ENCODE measurements at places on chromosomes 2 and 18.
A peak's percentile ranks its signal among the peaks of the same experiment; 100 is the strongest.

DNA sequence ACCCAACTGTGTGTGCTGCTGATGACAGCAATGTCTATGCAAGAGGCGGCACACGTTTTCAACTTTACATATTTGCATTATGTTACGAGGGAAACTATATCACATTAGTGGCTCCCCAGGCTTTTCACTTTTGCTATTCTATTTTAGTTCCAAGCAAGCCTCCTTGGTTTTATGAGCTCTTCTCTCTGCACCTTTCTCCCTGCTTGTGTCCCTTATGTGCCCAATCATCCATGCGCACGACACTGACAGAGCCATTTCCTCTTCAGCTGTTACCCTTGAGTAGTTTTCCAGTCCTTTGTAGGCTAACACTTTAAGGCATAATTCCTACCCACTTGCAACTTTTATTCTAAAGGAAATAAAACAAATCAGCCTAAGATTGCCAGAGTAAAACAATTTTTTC, 154.3 kb downstream of the TCF4 start:
- no peak for DNase-seq

DNA sequence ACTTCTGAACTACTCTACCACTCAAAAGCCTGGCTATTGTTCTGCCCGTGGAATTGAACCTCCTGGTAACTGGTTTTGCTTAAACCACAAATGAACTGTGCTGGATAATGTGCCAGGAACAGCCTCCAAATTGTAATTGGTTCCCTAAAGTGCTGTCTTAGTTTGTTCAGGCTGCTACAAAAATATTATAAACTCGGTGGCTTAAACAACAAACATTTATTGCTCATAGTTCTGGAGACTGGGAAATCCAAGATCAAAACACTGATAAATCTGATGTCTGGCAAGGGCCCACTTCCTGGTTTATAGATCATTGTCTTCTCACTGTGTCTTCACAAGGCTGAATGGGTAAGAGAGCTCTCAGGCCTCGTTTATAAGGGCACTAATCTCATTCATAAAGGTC, 149.2 kb upstream of the NCKAP5 start:
- peak; percentile 96 for DNase-seq

- DNase-seq: no peak
Observed at GRCh38 chr2:189913821-189914220, 129.6 kb downstream of the PMS1 start.

DNA sequence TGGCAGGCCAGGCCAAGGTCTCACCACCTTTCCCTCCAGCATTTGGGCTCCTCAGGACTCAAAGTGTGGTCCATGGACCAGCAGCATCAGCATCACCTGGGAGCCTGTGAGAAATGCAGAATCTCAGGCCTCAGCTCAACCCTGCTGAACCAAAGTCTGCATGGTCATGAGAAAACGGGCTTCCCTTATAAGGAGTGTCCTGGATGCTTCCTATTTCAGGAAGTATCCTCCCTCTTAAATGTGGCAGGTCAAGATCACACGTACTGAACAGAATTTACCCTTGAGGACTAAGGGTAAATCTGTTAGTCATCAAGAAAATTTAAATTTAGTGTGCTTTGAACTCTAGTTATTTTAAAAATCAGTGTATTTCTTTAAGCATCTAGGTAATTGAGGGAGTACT, 11.8 kb downstream of the CD8A start:
- no peak for DNase-seq

DNA sequence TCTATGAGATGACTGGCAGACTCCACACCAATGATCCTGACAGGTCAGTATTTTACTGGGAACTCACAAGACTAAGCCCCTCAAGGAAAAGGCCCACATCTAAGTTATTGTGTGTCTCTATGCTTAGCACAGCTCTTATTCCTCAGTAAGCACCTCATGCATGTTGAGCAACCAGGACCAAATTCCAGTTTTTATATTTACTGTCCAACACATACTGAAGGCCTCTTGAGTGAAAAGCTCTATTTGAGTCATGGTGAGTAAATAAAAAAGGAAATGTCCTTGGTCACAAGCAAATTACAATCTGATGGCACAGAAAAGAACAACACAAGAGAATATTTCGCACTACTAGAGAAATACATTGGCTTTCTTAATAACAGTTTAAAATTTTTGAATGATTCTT, 87.9 kb upstream of the ETAA1 start:
- DNase-seq: no peak

DNA sequence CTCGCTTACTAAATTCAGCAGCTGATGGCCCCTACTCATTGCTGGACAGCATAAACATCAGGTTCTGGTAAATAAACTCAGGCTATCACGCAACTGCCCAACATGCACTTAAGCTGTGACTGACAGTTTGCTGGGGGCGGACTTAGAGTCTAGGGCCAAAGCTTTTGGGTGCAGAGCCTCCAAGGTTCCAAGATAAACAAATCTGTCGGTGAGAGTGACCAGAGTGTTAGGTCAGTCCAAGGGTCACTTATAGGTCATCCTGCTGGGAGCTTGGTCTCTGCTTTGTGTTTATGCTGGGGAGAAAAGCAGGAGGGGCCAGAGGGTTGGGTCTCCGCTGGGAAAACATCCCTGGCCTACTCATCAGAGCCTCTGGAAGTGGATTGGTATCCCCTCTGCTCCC, 188.6 kb upstream of the GATA6 start:
- DNase-seq: no peak

- DNase-seq: no peak
Observed at GRCh38 chr18:63220903-63221302, 98.7 kb downstream of the BCL2 start.

DNA sequence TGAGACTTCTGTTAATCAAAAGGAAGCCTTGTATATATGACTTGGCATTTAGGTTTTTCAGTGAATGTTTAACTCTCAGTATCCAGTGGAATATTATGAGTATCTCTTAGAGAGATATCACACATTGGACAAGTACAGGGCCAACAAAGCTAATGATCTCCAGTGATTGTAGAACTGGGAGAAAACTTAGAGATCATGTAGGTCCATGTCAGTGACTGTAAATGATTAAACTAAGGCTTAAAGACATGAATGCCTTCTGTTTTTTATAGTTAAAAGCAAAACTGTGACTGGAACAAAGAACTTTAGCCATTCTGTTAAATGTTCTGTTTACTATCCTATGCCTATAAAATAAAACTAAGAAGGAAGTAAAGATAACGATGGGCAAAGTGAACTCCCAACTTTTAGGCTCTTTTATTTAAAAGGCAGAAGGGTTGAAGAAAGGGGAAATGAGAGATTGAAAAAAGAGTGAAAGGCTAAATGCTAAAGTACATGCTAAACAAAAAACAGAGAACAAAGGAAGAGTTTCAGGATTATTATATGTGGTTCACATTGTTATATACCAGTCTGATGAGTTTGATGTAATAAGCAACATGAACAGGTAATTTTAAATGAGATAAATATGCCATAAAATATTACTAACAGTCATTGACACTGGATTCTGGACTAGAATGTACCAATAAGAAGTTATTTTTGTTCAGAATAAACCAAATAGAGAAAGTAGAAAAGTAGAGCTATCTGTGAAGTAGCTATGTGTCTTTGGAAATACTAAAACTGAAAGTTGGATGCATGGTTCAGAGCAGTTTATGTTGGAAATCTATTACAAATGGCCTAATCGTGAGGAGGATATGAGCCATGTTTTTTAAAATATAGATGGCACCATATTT, 37.1 kb upstream of the TNFRSF11A start:
- no peak for DNase-seq

DNA sequence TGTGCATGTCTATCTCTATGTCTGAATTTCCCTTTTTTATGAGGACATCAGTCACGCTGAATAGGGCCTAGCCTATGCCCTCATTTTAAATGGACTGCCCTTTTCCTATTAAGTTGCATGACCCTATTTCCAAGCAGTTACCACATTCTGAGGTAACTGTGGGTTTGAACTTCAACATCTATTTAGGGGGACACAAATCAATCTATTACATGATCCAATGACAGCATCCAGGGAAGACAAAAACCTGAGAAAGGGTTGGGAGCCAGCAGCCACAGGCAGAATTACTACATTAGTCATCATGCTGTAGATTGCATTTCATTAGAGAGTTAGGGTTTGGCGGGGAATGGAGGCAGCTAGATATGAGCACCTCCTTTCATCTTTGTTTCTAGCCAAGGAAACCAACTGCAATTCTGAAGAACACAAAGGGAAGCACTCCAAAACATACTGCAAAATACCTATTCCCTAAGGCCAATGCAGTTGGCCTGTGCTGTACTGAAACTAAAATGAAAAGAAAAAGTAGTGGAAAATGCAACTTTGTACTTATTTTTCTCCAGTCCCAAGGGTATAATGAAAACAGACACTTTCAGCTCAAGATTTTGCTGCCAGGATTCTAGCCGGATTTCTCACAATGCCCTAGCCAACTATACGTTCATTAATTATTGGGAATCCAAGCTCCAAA, 40.4 kb upstream of the C1D start:
- DNase-seq: no peak

Measured in LNCaP clone FGC (cell line).